Activated T-helper 2 cell treated with anti-CD3 and anti-CD28 coated beads, Interferon-gamma antibody, Interleukin-2, Interleukin-4, amounts not matched to agents 10 μg/mL and 5 μg/mL and 100 μg/mL, durations not matched to agents 14 hours and 24 hours and 36 hours (primary cell): ENCODE measurements at places on chromosomes 7 and 10.

- no peak for DNase-seq
These were observed 79.6 kb downstream of the LARP4B start for GRCh38 chr10:851901-852300.

DNA sequence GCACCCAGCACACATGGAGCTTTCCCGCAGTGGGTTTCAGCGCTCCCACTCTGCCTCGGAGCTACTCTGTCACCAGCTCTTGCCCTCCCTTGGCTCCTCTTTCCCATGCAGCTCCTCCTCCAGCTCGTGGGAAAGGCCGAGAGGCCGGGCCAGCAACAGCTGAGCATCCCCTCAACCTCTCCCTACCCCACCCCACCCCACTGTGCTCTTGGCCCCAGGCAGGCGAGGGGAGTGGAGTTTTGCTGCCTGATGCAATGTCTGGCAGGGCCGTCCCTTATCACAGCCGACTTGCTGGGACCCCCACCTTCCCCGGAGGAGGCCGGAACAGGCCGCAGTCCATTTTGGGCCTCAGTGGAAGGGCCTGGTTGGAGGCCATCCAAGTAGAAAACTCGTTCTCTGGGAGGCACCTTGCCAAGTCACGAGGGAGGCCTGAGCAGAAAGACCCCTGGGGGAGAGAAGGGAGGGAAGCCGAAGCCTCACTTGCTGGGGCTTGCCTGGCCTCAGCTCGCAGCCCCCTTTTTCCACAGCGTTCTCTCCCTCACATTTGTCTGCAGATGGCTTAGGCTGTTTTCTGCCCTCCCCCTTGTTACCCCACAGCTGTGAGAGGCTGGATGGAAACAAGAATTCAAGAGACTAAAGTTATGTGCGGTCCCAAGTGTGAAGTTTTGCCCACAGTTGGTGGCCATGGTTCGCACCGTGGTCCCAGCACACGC, 35.3 kb downstream of the CHST3 start:
- DNase-seq, result no peak

DNA sequence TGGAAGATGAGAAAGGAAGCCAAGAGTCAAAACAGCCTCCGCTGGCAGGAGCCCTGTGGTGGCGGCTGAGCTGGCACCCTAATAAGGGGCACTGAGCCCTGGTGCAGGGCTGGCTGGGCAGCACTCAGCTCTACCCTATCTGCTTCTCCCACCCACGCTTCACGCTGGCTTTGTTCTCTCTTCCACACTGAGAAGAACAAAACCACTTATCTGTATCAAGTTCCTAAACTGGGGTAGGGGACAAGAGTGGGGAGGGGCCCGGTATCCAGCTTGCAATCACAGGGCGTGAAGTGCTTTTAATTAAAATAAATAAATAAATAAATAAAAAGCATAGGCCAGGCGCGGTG, 52.1 kb downstream of the FAM53B start:
- DNase-seq, result no peak

DNA sequence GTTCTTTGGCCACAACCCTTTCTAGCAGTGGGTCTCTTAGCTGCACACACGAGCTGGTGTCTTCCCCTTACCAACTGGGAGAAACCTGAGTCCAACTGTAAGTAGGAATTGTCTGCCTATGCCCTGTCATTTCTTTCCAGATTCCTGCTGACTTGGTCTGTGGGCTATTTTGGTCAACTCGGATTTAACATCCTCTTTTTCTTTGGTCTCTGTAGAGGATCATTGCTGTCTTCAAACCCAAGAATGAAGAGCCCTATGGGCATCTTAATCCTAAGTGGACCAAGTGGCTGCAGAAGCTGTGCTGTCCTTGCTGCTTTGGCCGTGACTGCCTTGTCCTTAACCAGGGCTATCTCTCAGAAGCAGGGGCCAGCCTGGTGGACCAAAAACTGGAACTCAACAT, 10.3 kb downstream of the PI4K2A start:
- no peak for DNase-seq

DNA sequence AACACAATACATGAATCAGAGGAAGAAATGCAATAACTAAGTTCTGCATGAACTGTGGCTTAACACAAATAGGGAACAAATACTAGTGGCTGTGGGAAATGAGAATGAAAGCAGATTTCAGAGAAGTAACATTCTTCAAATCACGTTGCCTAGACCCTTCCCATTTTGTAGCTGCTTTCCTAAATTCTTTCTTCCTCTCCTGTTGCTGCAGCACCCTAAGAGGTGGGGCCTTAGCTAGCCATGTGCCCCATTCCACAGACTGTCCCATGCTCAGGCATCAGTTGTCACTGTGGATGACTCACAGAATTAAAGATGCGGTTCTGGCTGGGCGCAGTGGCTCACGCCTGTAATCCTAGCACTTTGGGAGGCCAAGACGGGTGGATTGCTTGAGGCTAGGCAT, 704.7 kb upstream of the C7orf33 start:
- DNase-seq, result no peak

- no peak for DNase-seq
These were observed 384.4 kb downstream of the TNS3 start for GRCh38 chr7:47197486-47197885.

DNA sequence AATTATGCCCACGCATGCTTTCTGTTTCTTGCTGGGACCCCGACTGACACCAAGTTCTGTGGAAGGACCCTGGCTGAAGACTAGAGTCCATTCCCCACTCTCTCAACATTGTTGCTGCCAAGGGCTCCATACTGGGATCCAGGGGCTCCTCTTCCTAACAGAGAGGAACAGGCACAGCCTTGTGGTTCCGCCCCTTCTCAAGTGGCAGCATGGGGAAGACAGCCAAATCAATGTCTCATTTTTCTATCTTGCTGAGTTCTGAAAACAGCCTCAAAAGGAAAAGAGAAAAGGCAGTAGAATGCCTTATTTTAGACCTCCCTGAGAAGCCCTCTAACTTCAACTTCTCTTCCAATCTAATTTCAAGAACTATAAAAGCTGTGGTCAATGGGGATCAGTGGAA, 23.7 kb upstream of the LAMB1 start:
- no peak for DNase-seq

- no peak for DNase-seq
These were observed 4.7 kb upstream of the PKD2L1 start for GRCh38 chr10:100334762-100335161.

GRCh38 chr7:11819947-11820346, 12.1 kb downstream of the THSD7A start:
- DNase-seq, result no peak
